ENCODE measurements at places on chromosomes 4 and X.

- DNase-seq = no peak
Measured at GRCh38 chr4:139154134-139154421, 22.9 kb downstream of the ELF2 start.

GRCh38 chrX:37871626-37872302 lies 24.4 kb upstream of the DYNLT3 start:
- DNase-seq = no peak

GRCh38 chrX:114462266-114462665 lies 121.6 kb upstream of the HTR2C start:
- no peak for DNase-seq

DNA sequence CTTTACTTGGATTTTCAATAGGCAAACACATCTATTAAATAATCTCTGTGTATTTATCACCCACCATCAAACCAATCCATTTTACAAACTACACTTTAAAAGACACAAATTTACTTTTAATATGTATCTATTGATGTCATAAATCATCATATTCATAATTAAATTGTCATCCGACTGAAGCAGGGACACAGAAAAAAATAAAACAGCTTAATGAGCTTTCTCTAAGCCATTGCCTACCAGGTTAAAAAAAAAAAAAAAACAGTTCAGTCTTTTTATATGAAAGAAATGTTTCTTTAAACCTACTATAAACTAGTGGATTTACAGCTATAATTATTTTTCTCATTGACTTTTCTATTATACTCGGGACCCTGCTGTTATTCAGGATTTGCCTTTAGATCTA lies 57.3 kb downstream of the PABPC4L start:
- no peak for DNase-seq

GRCh38 chr4:26782168-26782829 lies 78.3 kb upstream of the STIM2 start:
- no peak for DNase-seq

DNA sequence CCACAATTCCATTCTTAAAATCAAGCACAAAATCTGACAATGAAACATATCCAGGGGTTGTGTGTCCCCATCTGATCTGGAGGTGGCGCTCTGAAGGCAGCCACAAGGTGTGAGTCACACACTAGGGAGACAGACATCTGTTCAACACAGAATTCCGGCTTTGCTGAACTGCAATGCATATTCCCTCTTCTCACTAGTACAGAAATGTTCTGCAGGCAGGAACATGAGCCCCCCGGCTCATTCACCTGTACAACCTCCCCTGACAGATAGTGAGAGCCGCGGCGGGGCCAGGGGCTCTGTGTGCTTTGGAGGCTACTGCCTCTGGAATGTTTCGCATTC lies 41.9 kb downstream of the WDR1 start:
- DNase-seq = no peak

DNA sequence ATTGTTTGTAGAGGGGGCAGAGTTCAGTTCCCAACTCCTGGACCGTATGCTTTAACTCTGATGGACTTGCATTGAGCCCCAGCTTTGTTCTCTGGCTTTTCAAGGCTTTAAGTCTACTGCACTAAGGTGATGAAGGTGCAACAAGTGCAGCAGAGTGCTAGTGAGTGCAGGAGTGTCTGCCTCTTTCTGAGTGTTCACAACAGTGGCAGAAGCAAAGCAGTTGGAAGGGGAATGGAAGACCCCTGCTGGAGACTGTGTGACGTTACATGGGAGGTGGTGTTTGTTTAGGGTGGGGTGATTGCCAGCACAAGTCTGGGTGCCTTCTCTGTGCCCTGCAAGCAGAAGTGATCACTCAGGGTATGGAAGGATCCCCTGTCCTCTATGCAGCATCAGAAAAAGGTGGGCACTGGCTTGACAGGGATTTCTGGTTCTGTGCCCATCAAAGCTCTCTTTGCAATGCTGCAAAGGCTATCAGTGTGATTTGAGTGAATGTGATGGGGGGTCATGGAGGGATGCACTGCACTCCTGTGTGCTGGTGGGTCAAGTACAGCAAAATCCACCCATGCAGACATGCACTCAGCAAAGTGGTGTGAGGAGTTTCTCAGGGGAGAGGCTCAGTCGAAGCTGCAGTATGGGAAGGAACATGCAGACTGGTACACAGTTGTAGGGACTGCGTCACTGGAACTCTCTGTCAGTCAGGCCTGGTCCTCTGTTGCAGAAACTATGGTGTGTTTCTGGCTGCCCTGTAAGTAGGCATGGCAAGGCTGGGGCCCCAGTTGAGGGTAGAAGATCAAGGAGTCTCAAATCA lies 70.9 kb upstream of the UGT2B7 start:
- DNase-seq = no peak

DNA sequence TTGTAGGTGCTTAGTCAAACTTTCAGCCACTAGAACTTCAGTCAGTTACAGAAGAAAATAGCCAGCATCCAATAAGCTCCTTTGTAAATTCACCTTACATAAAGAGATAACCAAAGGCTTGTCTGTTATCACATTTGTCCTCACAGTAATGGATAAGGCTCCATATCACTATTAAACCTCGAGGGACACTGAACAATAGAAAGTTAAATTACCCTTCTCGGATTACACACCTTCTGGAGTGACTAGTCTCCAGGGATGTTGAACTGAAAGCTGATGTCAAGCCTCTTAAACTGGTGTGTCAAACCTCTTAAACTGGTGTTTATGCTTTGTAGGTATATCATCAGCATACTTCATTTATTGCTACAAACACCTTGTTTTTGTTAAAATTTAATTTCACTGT lies 639.0 kb downstream of the CENPC start:
- DNase-seq = peak; percentile 57

Data from NCI-H2107 (cell line).